Activated CD4-positive, alpha-beta T cell treated with anti-CD3 and anti-CD28 coated beads, Interleukin-2, amount 10 ng/mL, durations not matched to agents 24 days and 14 days (primary cell): ENCODE measurements at places on chromosomes 1 and 21. TPM values are rescaled to one million over a fixed set of nuclear protein-coding genes. Genes with fewer than 3 reads are reported as not detected.

GRCh38 chr1:169849346-169850022 lies 44.2 kb downstream of the SCYL3 start:
- no peak for DNase-seq
- H3K4me1 ChIP-seq = peaks cover 12% of the 10 kb centered on the region
- H3K27me3 ChIP-seq = no peaks in the 10 kb centered on the region

DNA sequence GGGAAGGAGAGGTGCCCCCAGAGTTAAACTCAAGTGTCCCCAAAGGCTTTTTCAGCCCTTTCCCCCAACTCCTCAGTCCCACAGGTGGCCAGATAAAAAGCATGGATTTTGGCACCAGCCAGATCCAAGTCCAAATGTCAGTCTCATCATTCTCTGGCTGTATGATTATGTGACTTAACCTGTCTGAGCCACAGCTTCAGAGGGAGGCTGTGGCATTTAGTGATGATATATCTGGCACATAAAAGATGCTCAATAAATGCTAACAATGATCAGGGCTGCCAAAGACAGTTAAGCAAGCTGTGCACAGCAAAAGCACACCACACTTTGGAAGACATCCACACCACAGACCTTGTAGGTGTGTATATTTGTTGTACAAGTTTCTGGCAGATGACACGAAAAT lies 5.6 kb upstream of the PADI3 start:
- no peak overlapping the region for H3K27ac ChIP-seq
- no peaks in the 10 kb centered on the region for H3K36me3 ChIP-seq
- DNase-seq = no peak

- H3K4me3 ChIP-seq = no peak overlapping the region
- H3K27me3 ChIP-seq = peaks cover 18% of the 10 kb centered on the region
- peaks cover 36% of the 10 kb centered on the region for H3K36me3 ChIP-seq
- H3K4me1 ChIP-seq = peaks cover 23% of the 10 kb centered on the region
- no peak overlapping the region for H3K27ac ChIP-seq
These were observed 14.7 kb downstream of the S100A10 start for GRCh38 chr1:151978922-151979321.

GRCh38 chr1:152013664-152014237 lies 20.1 kb upstream of the S100A10 start:
- H3K4me3 ChIP-seq = no peak overlapping the region
- H3K27ac ChIP-seq = no peak overlapping the region
- DNase-seq = peak; percentile 84
- H3K27me3 ChIP-seq = peaks cover 49% of the 10 kb centered on the region

GRCh38 chr1:7049913-7050625 lies 264.8 kb downstream of the CAMTA1 start:
- H3K27ac ChIP-seq = no peak overlapping the region
- no peak overlapping the region for H3K4me3 ChIP-seq
- no peak for DNase-seq
- no peaks in the 10 kb centered on the region for H3K36me3 ChIP-seq

DNA sequence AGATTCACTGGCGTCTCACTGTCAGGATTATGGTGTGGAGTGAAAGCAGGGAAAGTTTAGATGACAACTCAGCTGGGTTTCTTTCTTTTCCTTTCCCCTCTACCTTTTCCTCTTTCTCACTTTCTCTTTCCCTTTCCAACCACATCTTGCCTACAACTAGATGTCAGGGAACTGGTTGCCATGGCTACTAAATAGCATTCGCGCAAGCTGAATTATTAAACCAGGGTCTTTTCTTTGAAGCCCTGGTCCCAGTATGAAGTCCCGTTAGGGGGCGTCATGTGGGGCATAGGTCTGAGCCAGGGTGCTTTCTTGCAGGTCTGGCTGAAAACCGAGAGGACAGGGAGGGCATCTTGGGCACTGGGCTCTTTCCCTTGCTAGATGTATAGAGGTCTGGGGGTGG lies 168.4 kb upstream of the CACNA1E start:
- peaks cover 67% of the 10 kb centered on the region for H3K27me3 ChIP-seq
- no peak overlapping the region for H3K27ac ChIP-seq
- no peak for DNase-seq
- no peak overlapping the region for H3K4me3 ChIP-seq

GRCh38 chr1:212291505-212292134 lies 6.4 kb downstream of the PPP2R5A start:
- peak overlapping the region; percentile 39 for H3K4me3 ChIP-seq
- peak; percentile 66 for DNase-seq
- H3K4me1 ChIP-seq = peaks cover 69% of the 10 kb centered on the region
- H3K27me3 ChIP-seq = no peaks in the 10 kb centered on the region
- peaks cover 20% of the 10 kb centered on the region for H3K36me3 ChIP-seq
- peak overlapping the region; percentile 76 for H3K27ac ChIP-seq

GRCh38 chr21:33670076-33670978 lies 28.0 kb downstream of the ITSN1 start:
- no peaks in the 10 kb centered on the region for H3K4me1 ChIP-seq
- H3K4me3 ChIP-seq = no peak overlapping the region
- no peak overlapping the region for H3K27ac ChIP-seq
- H3K27me3 ChIP-seq = peaks cover 5% of the 10 kb centered on the region
- no peaks in the 10 kb centered on the region for H3K36me3 ChIP-seq

- H3K27me3 ChIP-seq = no peaks in the 10 kb centered on the region
- peaks cover 18% of the 10 kb centered on the region for H3K36me3 ChIP-seq
- H3K4me1 ChIP-seq = peaks cover 25% of the 10 kb centered on the region
- H3K4me3 ChIP-seq = peak overlapping the region; percentile 56
- peak overlapping the region; percentile 68 for H3K27ac ChIP-seq
These were observed 11.4 kb downstream of the EDEM3 start for GRCh38 chr1:184743062-184743756.

DNA sequence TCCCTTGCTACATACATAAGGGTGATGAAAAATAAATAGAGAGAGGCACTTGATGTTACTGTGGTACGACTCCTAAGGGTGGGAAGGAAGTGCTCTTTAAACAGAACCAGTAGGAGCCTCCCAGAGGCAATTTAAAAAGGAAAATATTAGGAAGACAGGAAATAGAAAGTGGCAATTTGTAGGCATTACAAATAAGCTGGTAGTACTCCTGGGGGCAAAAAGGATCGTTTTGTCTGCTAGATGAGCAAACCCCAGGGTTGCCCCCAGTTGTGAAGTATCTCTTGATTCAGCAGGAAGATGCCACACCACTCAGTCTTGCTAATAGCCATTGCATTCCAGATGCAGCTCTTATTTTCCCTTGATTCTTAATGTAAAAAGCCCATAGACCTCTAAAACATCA lies 303.0 kb downstream of the NTNG1 start:
- no peak overlapping the region for H3K4me3 ChIP-seq
- peaks cover 11% of the 10 kb centered on the region for H3K27me3 ChIP-seq
- H3K27ac ChIP-seq = no peak overlapping the region
- no peaks in the 10 kb centered on the region for H3K36me3 ChIP-seq
- DNase-seq = no peak

GRCh38 chr1:27868932-27869718 lies 3.2 kb upstream of the THEMIS2 start:
- peaks cover 41% of the 10 kb centered on the region for H3K4me1 ChIP-seq
- peaks cover 2% of the 10 kb centered on the region for H3K36me3 ChIP-seq
- H3K27ac ChIP-seq = peak overlapping the region; percentile 91
- H3K4me3 ChIP-seq = peak overlapping the region; percentile 78
- DNase-seq = peak; percentile 90

- no peaks in the 10 kb centered on the region for H3K36me3 ChIP-seq
- peak; percentile 88 for DNase-seq
- no peak overlapping the region for H3K4me3 ChIP-seq
- no peak overlapping the region for H3K27ac ChIP-seq
- H3K27me3 ChIP-seq = peaks cover 42% of the 10 kb centered on the region
- peaks cover 3% of the 10 kb centered on the region for H3K4me1 ChIP-seq
These were observed 271.0 kb downstream of the TRABD2B start for GRCh38 chr1:47725992-47726855.

GRCh38 chr1:212791261-212791675 lies 309 bp downstream of the NSL1 start:
- peak overlapping the region; percentile 93 for H3K4me3 ChIP-seq
- no peak for DNase-seq
- peaks cover 19% of the 10 kb centered on the region for H3K36me3 ChIP-seq
- peak overlapping the region; percentile 96 for H3K27ac ChIP-seq
- H3K4me1 ChIP-seq = peaks cover 26% of the 10 kb centered on the region

- peaks cover 8% of the 10 kb centered on the region for H3K4me1 ChIP-seq
- no peak for DNase-seq
- no peak overlapping the region for H3K4me3 ChIP-seq
- no peak overlapping the region for H3K27ac ChIP-seq
- H3K27me3 ChIP-seq = no peaks in the 10 kb centered on the region
- H3K36me3 ChIP-seq = peaks cover 13% of the 10 kb centered on the region
These were observed 25.2 kb downstream of the GPR137B start for GRCh38 chr1:236167578-236167977.

DNA sequence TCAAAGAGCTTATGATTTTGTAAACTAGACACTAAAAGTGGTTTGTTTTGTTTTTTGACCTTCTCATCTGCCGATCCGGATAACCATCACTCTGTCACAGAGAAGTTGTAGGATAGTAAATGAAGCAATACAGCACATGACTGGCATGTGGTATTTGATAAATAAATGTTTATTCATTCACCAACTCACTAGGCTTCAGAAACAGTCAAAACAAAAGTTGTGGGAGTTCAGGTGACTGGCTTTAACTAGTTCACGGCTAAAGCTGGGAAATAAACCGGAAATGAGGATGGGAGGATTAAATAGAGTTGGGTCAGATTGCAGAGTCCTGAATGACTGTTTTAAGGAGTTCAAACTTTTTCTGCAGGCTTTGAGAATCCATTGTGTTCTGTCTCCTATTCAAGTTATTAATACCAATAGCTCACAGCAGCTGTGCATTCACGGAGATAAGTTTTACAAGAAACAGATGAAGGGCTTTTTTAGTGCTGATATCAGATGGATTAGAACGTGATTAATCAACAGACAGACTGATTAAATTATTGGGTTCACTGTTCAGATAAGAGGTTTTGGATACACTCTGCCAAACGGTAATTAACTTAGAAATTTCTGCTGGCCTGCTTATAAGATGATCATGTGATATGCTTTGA lies 463.3 kb downstream of the DPYD start:
- no peak overlapping the region for H3K27ac ChIP-seq
- no peaks in the 10 kb centered on the region for H3K4me1 ChIP-seq
- no peaks in the 10 kb centered on the region for H3K27me3 ChIP-seq
- DNase-seq = no peak
- H3K4me3 ChIP-seq = no peak overlapping the region

GRCh38 chr1:226126824-226127569 lies 59.5 kb downstream of the ACBD3 start:
- DNase-seq = no peak
- H3K27ac ChIP-seq = peak overlapping the region; percentile 82
- H3K4me3 ChIP-seq = peak overlapping the region; percentile 14
- peaks cover 3% of the 10 kb centered on the region for H3K27me3 ChIP-seq
- H3K36me3 ChIP-seq = no peaks in the 10 kb centered on the region

- no peaks in the 10 kb centered on the region for H3K27me3 ChIP-seq
- H3K27ac ChIP-seq = no peak overlapping the region
- no peak overlapping the region for H3K4me3 ChIP-seq
- DNase-seq = no peak
These were observed 142.5 kb upstream of the FGGY start for GRCh38 chr1:59154401-59154800.

GRCh38 chr1:233328142-233328921 lies 808 bp downstream of the MAP3K21 start:
- H3K4me1 ChIP-seq = peaks cover 7% of the 10 kb centered on the region
- no peaks in the 10 kb centered on the region for H3K36me3 ChIP-seq
- H3K27ac ChIP-seq = no peak overlapping the region
- H3K4me3 ChIP-seq = peak overlapping the region; percentile 71
- peaks cover 40% of the 10 kb centered on the region for H3K27me3 ChIP-seq
- peak; percentile 77 for DNase-seq

The CFHR3 gene
- total RNA-seq = not detected in 2 replicates

The ADGRB2 gene
- total RNA-seq = 0.40 and 0.45 TPM in 2 replicates

The PTAFR gene
- total RNA-seq = 0.40 and 0.57 TPM in 2 replicates

The ADORA1 gene
- total RNA-seq = not detected in 2 replicates

The SPRR3 gene
- total RNA-seq = not detected in 2 replicates

The GLMN gene
- total RNA-seq = 24.2 and 28.5 TPM in 2 replicates
